ENCODE measurements at places on chromosomes 16 and 17.

GRCh38 chr16:88430524-88431446, 22.3 kb upstream of the ZFPM1 start:
- DNase-seq, result no peak

DNA sequence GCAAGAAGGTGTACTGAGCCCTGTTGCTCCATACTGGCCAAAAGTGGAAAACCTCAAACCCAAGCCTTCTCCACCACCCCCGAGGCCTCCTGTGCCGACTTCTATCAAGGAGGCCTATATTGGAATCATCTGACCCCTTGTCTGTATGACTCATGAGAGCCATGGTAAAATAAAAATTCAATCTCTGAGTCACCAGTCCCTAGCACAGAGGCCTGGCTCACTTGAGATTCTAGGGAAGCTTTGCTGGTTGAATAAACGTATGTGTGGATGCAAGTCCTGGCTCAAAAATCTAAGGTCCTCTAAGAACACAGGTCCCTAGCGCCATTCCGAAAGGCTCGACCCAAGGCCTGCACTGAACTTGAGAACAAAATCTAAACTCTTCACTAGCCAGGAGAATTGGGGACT, 15.0 kb downstream of the NSMCE1 start:
- DNase-seq, result no peak

DNA sequence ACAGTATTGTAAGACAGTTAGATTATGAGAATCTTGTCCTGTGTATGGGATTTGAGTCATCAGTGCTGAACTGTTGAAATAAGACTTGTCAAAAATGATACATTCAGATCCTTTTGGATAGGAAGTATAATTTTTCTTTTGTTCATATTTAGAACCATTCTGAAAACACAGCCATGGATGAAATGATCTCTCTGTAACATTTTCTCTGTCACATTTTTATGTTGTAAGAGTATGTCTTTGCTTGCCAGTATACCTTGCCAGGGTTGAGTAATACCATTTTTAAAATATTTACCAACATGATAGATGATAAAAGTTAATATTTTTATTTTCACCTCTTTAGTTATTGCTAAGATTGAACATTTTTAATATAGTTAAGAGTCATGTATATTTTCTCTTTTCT, 45.0 kb downstream of the NSRP1 start:
- no peak for DNase-seq

DNA sequence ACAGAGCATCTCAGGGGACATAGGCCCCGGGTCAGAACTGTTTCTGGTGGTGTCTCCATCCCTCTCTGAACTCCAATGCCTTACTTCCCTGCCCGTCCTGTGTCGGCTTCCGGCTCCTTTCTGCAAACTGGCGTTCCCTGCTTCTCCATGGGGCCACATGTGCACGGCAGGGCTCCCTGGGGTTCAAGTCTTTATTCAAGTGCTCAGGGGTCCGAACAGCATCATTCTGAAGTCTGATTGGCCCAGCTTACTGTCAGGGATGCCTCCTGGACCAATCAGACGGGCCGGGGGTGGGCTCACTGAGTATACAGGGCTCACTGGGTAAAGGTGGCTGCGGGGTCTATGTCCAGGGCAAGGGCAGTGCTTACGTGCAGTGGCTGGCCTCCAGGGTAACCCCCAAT, 17.1 kb downstream of the C16orf82 start:
- DNase-seq, result no peak

- DNase-seq, result no peak
Observed at GRCh38 chr17:74919440-74920305, 3.4 kb downstream of the USH1G start.

GRCh38 chr17:35017021-35017420, 36.7 kb downstream of the LIG3 start:
- DNase-seq, result no peak

- DNase-seq, result no peak
Observed at GRCh38 chr16:89922884-89923639, at the start of gene TUBB3. Gene TUBB3 (plus strand): TSS chr16:89923342. CDS start chr16:89923402, 60 bp downstream.

- no peak for DNase-seq
Observed at GRCh38 chr17:82089723-82090548, 8.1 kb downstream of the FASN start.

DNA sequence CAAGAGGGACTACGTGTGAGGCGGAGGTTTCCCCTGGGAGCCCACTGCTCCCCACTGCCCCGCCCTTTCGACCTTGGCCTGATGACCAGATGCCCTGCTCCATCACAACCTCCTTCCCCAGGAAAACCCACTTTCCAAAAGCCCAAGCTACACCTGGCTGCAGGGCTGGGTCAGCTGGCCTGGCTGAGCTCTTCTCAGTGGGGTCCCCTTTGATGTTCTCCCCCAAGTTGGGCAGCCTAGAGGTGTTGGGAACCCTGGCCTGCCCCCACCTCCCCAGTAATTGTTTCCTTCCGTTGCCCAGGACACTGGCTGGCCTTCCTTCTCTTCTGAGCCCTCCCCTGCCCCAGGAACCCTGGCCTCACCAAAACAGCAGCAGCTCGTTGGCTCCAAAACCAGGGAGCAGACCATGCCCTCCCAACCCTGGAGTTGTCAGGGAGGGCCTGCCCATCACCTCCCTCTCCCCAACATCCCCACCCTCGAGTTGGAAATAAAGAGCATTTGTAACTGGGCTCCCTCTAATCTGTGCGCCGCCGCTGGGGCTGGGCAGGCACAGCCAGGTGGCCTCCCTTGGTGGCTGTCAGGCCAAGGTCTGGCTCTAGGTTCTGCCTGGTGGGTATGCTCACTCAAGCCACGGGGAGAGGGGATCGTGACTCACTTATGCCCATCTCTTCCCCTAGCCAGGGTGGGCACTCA, 1.4 kb downstream of the CLDN9 start:
- DNase-seq, result no peak

GRCh38 chr16:53152329-53152728, 97.5 kb downstream of the CHD9 start:
- DNase-seq, result no peak

GRCh38 chr17:50570032-50570431, 9.5 kb downstream of the CACNA1G start:
- DNase-seq, result no peak

- no peak for DNase-seq
Observed at GRCh38 chr17:42155614-42156045, 841 bp upstream of the RAB5C start.

DNA sequence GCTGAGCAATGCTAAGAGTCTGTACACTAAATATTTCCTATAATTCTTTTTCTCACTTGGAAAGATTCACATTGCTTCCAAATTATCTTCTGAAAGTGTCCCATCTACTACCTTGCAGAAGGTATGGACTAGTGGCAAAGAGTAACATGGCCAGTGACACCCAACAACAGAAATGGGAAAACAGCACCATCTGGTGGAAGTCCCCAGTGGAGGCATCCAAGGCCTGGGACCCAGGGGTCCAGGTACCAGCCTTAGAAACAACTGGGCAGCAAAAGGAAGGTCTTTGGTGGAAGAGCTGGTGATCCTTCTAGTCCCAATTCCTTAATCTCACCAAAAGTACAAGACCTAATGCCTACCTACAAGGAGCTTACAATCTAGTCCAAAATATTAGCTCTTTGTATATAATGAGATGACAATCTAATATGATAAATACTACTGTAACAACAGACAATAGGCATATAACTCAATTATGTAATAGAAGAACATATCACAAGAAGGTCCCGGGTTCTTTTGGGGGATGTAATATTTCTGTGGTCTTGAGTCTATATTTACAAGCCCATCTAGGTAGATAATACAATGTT, 55.3 kb downstream of the SKAP1 start:
- DNase-seq, result peak; percentile 7

DNA sequence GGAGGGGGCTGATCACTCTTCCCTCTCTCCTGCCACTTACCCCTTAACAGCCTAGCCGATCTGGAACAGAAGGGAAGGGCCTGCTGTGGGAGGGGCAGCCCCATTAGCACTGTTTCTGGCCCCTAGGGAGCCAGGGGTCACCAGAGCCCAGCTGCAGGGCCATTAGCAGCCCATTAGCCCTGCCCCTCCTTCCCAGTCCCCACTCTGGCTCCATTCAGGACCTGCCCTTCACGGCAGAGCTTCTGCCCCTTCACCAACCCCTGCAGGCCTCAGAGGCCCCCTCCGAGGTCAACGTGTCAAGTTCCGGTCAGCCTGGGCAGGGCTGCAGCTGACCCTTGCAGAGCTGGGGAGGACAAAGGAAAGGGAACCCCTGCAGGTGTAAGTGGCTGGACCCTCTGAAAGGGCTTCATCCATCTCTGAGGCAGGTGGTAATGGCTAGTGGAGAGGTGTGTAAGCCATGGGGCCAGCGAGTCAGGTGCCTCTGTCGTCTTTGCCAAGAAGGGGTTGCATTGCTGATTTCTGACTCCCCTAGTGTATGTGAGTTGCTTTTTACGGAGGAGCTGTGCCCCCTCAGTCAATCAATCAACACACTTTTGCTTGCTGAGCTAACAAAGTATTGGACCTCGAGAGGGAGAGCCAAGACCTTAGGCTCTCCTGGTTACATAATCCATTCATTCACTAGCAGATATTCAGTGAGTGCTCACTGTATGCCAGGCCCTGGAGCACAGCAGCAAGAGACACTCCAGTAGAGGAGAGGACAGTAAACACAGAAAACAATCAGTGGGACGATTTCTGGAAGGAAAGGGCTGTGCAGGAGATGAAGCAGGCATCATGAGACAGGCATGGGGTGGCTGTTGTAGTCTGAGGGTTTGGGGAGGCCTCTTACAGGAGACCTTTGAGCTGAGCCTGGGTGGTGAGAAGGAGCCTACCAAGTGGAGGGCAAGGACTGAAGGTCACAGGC, 18.2 kb upstream of the KCNJ12 start:
- DNase-seq, result no peak

DNA sequence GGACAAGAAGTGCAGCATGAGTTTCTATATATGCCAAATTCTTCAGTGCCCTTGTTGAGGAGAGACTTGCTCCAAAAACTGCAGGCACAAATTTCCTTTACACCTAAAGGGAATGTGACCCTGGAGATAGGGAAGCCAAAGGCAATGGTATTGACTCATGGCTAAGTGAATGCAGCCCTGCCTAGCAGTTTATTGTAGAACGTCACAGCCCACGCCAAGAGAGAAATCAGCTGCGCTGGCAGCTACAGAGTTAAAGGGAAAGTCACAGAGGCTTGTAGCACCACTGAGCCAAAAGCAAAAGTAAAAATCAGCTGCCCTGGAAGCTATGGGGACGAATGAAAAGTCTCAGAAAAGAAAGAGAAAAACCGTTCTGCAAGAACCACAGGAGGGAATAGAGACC, 10.1 kb downstream of the POLR3K start:
- DNase-seq, result no peak

- no peak for DNase-seq
Observed at GRCh38 chr17:64502809-64503208, 3.3 kb downstream of the DDX5 start.

DNA sequence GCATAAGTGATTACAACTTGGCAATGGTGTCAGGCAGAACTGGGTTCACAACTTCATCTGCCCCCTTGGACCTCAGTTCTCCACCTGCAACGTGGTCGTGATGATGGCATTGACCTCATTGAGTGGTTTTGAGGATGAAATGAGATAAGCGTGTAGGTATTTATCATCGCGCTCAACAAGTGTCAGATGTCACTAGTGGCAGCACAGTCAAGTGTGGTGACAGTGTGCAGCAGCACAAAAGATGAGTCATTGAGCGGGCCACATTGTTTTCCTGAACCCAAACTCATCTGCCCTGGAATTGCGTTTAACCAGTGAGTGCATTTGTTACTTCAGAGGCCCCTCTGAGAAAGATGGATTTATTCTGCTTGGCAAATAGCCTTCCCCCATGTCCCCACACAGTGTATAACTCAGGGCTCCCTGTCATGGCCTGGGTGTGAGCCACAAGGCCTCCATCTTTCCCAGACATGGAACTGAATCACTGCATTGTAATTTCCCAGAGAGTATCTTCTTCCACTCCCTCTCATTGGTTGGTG, 20.9 kb downstream of the IRX3 start:
- no peak for DNase-seq

DNA sequence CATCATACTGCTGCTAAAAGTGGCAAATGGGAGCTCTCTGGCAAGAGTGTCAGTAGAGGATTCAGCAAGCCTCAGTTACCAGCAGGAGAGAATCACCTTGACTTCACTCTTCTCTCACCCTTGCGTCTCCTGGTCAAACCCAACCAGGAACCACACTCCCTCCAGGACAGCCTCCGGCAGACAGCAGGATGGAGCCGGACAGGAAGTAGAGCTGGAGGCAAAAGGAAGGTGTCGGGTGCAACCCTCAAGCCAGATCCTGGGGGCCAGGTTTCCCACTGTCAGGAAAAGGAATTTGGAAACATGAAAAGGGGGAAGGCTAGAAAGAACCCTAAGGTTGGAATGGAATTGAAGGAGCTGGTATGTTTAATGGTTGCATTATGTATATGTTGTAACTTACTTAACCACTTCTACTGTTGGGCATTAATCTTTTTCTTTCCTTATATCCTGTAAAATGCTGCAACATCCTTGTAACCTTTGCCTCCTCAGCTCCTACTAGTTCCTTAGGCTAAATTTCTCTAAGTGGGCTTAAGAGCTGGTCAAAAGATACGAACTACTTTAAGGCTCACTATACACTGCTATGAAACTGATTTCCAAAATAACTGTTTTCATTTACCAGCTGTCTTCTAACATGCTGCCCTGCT, 40.3 kb downstream of the CYTH1 start:
- no peak for DNase-seq

DNA sequence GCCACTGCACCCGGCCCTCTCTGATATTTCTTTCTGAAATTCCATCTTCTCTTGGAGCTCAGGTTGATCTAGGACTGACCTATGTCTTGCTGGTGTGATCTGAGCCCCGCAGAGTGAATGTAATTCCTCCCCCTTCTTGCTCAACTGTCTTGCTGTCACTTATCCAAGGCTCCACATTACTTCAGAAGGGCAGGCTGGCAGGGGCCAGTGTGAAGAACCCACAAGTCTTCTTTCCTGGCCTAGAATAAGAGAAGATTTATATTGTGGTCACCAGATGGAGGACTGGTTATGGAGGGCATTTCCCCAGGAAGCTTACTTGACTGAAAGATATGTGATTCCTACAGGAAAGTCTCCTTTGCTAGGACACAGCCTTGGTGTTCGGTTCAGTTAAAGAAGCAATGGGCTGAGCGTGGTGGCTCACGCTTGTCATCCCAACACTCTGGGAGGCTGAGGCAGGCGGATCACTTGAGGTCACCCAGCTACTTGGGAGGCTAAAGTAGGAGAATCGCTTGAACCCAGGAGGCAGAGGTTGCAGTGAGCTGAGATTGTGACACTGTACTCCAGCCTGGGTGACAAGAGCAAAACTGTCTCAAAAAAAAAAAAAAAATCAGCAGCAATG, 13.4 kb downstream of the ITGAL start:
- no peak for DNase-seq

DNA sequence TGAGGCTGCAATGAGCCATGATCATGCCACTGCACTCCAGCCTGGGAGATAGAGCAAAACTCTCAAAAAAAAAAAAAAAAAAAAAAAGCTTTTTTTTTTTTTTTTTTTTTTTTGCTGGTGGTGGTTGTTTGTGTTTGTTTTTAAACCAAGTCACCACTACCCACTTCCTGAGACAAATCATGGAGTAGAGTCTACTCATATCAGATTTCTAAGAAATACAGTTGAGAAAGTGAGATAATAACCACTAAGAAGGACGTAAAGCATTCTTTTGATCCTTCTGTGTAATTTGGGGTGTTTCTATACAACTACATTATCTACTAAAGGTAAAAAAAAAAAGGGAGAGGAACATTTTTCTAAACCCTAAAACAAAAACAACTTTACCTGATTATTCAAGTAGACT, 38.0 kb downstream of the AXIN2 start:
- no peak for DNase-seq

- no peak for DNase-seq
Observed at GRCh38 chr16:78528265-78528664, 428.8 kb downstream of the WWOX start.

- DNase-seq, result no peak
Observed at GRCh38 chr16:52353249-52353648, 193.7 kb downstream of the TOX3 start.

GRCh38 chr17:63626551-63627180, 4.4 kb downstream of the MAP3K3 start:
- DNase-seq, result no peak

Data from LNCaP clone FGC (cell line).